NB4 (cell line): ENCODE measurements at places on chromosomes 13 and 19.

DNA sequence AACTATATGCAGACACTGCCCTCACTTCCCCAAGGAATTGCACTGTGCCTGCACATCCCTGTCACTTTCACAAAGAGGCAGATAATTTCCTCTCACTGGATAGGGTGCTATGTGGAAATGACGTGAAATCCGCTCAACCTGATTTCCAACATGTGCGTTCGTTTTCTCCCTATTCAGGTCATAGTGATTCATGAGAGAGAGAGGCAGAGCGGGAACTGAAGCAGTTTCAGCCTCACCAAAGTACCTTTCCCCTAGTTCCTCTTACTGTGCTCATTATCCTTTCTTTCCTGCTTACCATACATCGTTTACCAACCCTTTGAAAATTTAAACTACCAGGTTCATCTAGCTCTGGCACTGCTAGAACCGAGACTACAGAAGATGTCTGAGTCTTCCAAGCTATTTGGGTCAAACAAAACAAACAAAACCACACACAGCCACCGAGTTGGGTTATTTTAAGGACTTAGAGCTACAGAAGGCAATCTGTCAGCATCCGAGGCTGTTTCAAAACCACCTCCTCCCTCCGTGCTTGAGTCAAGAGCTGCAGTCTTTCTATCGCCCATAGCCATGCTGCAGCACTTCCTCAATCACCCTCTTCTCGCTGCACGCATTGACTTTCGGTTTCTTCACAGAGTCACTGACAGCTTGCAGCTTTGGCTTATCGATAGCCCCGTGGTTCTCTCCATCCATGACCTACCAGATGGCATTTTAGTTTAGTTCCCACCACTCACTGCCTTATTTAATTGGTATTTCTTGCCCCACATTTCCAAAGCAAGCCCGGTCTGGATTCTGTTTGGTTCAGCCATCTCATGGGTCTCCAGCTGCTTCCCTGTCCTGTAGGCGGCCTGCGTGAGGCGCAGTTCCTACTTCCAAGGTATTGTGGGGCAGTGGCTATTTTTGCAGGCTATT is 1395.8 kb downstream of the EFNB2 start:
- DNase-seq = peak; percentile 94

- DNase-seq = no peak
These were observed 4.5 kb downstream of the CLDN10 start for GRCh38 chr13:95557013-95557412.

DNA sequence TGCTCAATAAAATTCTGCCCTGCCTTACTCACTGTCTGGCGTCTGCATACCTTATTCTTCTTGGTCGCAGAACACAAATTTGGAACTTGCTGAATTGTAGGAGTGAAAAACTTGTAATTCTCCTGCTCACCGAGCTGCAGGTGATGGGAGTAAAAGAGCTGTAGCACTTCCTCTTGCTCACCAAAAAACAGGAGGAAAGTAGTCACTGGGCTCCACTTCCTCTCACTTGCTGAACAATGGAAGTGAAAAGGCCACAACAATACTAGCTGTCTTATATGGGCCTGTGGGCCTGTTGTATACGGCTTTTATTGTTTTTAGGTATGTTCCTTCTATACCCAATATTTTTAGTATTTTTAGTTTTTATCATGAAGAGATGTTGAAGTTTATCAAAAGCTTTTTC is 978.7 kb downstream of the SLITRK5 start:
- peak; percentile 4 for DNase-seq

GRCh38 chr13:33184112-33184490 is 101.5 kb downstream of the STARD13 start:
- DNase-seq = no peak

GRCh38 chr13:36148446-36148845 is 17.3 kb upstream of the DCLK1 start:
- DNase-seq = no peak

DNA sequence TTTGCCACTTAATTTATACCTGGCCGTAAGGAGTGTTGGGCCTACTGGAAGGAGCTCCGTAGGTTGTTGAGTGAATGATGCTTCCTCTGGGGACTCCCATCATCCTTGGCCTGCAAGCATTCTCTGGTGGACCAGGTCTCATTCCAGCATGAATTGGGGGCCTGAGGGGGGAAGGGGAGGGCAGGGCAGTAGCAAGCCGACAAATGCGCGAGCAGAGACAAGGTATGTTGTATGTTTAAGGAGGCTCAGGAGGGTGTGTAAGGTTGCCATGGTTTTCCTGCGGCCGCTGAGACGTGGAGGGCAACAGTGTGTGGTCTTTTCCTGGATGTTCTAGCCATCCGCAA is 749 bp downstream of the ZNF264 start:
- no peak for DNase-seq

GRCh38 chr13:105806628-105806920 is 728.9 kb downstream of the EFNB2 start:
- no peak for DNase-seq

- no peak for DNase-seq
These were observed 2.1 kb upstream of the PNPLA6 start for GRCh38 chr19:7533281-7533885.

DNA sequence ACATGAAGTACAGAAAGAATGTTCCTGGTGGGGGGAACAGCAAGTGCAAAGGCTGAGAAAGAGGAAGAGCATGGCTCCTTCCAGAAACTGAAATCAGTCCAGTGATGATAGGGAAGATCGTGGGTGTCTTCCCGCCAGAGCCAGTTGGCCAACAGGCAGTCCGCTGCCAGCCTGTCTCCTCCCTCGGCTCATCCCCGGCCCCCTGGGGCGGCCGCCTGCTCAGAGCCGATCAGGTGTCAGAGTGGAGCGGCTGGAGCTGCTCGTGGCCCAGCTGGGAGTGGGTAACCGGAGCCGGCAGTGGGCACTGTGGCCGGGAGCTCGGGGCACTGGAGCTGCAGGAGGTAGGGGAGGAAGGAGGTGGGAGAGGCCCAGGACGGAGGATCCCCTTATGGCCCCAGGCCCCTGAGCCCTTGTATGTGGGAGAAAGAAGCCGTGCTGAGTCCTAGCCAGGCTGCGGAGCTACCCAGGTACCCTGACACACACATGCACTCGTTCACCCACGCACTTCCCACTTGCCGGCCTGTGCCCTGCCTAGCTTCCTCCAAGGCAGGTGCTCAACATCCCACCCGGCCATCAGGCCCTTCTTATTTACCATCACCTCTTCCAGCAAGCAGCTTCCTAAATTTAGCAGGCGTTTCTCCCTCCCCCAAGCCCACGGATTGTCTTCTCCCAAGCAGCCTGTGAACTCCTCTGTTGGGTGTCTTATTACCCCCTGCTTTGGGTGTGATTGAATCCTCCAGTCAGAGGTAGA is 1.7 kb downstream of the ANKRD24 start:
- DNase-seq = peak; percentile 38

GRCh38 chr19:48683349-48683748 is 10.5 kb upstream of the NTN5 start:
- DNase-seq = no peak

- DNase-seq = peak; percentile 69
These were observed 21.1 kb upstream of the ZNF766 start for GRCh38 chr19:52248241-52248640.

DNA sequence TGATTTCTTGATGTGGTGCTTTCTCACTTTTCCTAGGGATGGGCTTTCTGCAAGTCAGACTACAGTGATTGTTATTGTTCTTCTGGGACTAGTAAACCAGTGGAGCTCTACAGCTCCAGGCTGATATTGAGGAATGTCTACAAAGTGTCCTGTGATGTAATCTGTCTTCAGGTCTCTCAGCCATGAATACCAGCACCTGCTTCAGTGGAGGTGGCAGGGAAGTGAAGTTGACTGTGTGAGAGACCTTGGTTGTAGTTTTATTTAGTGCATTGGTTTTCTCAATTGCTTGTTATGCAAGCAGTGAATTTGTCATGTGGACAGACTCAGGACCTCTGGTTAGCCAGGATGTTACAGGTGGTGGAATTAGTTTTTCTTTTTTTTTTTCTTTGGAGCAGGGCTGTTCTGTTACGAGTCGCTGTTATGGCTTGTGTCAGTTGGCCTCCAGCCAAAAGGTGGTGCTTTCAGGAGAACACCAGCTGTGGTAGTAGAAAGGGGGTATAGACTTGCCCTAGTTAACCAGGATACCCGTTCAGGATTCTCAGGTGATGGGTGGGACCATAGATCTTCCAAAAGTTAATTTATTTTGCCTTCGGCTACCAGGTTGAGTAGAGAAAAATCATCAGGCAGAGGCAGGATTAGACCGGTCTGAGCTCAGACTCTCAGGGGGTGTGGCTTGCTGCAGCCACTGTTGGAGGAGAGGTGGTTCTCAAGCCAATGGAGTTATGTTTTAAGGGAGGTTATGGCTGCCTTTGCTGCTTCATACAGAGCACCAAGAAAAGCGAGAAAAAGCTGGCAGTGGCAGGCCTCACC is 11.9 kb upstream of the ZNF675 start:
- DNase-seq = no peak

DNA sequence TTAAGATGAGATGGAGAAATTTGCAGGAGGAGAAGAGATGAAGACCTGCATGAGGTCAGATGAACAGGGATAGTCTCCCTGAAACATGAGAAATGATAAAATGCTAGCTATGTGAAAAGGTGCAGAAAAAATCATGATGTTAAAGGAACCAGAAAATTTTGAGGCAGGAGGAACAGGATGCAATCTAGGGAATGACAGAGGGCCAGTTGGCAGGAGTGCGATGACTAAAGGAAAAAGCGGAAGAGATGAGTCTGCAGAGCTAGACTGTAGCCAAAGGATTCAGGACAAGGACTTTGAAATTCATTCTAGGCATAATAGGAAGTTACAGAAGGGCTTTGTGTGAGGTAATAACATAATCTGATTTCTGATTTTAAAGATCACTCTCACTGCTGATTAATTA is 77.9 kb downstream of the TRPC4 start:
- no peak for DNase-seq

DNA sequence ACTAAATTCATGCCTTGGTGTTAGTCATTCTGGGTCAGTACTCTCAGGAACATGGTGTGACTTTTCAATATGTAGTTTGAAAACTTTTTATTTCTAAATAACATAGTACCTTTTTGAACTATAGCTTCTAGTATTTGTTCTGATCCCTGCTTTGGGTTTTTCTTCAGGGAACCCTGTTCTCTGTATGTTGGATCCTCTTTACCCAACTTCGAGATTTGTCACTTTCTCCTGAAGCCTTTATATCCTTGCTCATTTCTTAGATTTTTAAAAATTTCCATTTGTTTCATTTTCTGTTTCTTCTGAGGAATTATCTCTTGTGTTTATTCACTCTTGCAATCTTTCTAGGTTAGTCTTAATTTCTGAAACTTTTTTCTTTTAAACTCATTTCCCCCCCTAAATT is 12.4 kb upstream of the CHST8 start:
- DNase-seq = no peak

GRCh38 chr13:49625392-49626079 is 2.8 kb upstream of the ARL11 start:
- no peak for DNase-seq

DNA sequence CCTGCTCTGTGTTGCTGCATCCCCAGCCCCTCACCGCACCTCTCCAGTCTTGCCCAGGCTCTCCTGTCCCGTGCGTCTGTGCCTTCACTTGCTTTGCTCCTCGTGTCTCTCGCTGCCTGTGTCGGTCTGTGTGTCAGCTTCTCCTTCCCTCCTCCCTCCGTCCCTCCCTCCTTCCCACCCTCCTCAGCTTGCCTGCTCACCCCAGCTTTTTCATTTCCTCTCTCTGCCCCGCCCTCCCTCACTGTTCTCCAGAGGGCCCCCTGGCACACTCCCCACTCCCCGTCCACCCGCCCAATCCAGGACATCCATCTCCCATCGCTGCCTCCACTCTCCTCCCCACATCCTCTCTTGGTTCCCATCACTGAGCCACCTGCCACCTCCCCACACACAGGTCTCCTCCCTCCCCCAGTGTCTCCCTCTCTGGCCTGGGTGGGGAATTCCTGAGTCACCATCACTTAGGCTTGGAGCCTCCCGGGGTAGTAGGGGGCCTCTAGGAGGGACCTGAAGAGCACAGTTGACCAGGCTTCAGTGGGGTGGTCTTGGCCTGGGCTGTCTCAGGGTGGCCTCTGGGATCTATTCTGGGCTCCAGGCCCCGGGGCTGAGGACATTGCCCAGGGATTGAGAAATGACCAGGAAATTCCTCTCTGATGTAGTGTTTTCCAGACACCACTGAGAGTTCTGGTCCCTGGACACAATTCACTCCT is at the start of gene PTGIR:
Gene PTGIR (minus strand): TSS at position 132 of the 704 bp plus-strand sequence. CDS start 864 bp downstream, outside the sequence.
- peak; percentile 58 for DNase-seq
